ENCODE measurements at places on chromosomes 1 and 21.

GRCh38 chr1:1157033-1157365 lies 16.7 kb upstream of the TTLL10 start:
- no peak for DNase-seq

DNA sequence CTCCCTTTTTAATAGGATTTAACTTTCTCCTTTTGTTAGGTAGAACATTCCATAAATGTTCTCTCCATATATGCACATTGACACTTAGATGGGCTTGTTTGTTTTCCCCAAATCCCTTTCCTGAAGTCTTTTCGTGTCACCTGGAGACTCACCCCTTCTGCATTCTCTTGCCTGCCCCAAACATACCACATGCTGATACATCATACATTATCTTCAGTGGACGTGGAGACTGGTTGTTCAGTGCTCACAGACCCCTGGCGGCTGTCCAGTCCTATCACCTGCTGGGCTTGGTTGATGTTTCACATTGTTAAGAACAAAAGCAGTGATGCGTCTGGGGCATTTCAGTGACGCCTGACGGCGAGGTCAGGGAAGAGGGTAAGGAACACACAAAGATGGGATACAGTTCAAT lies 22.2 kb downstream of the FMOD start:
- DNase-seq: no peak

GRCh38 chr1:78490861-78491450 lies at the start of gene PTGFR:
PTGFR (plus strand) TSS chr1:78490974; CDS start chr1:78492744, 1,770 bp downstream.
- no peak for DNase-seq

DNA sequence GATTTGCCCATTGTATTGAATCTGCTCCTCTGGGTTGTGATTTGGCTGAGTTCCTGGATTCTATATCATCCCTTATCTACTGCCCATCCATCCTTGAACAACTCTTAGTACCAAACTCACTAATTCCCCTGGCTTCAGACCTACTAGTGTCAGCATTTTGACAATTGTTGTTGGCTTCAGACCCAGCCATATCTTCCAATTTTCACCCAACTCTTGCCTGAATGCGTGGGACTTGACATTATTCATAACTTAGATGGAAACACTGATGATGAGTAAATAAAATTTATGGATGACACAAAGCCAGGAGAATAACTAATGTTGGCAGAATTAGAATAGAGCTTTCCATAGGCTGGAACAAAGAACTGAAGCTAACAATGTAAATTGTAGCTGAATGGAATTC lies 27.3 kb upstream of the EDEM3 start:
- DNase-seq: no peak

GRCh38 chr1:36579039-36579438 lies 96.3 kb upstream of the CSF3R start:
- DNase-seq: no peak

DNA sequence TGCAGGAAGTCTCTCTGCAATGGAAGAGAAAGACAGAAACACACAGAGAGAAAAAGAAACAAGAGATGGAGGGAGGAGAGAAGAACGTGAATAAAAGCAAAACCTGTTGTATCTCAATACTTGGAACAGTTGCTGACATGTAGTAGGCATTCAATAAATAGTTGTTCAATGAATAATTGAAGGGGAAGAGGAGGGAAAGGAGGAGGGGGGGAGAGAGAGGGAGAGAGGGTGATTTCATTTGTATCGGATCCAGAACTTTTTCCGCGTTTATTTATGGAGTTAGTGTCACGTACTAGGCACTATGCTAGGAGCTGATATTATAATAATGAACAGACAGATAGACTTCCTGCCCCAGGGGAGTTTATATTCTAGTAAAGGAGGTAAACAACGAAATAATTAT lies 144.1 kb downstream of the OMA1 start:
- DNase-seq: no peak

DNA sequence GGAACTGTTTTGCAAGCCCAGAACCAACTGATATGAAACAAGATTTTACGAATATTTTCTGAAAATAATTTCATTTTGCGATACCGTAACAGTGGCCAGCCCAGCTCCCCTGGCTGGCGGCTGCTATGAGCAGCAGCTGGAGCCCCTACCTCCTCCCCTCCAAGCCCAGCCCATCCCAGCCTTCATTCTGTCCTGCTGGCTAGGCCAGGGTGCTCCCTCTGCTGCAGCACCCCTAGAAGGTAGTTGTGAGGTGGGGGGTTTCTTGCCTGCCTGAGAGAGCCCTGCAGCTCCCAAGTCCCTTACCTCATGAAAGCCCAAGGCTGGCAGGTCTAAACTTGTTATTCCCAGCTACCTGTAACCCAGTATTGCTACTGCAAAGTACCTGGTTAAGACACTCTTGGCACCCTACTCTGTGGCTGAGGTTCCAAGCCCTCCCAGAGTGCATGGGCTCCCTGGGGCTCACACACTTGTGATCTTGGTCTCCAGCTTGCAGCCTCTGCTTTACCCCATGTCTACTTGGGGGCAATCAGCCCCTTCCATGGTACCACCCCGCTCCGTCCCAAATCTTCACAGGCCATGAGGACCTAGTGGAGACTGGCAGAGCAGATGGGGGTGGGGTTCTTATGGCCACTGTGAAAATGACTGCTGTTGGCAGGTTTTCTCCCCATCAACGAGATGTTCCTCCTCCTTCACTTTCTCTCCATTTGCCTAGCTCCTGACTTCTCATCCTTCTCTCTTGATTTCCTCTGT lies 239.8 kb downstream of the TRABD2B start:
- DNase-seq: no peak

GRCh38 chr1:201053155-201053860 lies 29.8 kb upstream of the KIF21B start:
- DNase-seq: no peak

DNA sequence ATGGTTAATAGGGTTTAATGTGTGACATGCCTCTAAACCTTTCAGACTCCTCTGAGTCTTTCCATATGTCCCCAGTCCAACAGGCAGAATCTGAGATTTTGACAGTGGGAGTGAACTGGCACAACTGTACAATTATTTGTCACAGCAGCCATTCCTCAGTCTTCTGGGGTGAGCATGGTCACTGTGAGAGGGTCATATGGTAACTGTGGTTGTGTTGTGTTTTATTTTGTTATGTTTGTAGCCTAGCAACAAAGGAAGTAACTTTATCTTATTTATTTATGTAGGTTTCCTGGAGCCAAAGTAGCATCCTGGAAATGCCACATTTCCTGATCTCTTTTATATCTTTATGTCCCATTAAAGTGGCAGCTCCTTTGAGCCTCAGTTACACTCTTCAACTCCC lies 1067.9 kb downstream of the TTLL7 start:
- DNase-seq: no peak

GRCh38 chr1:102941366-102941947 lies 166.9 kb downstream of the COL11A1 start:
- no peak for DNase-seq

- no peak for DNase-seq
Observed at GRCh38 chr21:15729346-15729673, 472 bp upstream of the USP25 start.

- DNase-seq: no peak
Observed at GRCh38 chr1:209103092-209103491, 480.4 kb upstream of the CAMK1G start.

GRCh38 chr1:182962554-182963115 lies 9.7 kb upstream of the SHCBP1L start:
- no peak for DNase-seq

DNA sequence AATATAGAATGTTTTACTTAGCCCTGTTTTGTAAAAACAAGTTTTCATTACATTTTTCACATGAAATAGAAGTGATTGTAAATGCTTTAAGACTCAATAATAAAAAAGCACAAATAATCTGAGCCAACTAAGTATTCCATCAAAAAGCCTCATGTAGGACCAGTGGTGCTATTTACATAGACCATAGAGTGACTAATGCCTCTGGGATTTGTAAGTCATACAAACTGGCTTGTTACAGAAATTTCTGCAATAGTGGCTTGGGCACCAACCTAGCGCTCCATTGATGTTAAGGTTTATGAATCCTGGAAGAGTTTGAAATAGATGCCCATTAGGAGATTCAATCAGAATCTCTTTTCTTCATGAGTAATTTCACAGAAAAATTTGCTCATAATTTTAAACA lies 31.9 kb downstream of the ZMYM1 start:
- DNase-seq: no peak

GRCh38 chr1:9753121-9753531 lies 70.6 kb downstream of the CLSTN1 start:
- no peak for DNase-seq

DNA sequence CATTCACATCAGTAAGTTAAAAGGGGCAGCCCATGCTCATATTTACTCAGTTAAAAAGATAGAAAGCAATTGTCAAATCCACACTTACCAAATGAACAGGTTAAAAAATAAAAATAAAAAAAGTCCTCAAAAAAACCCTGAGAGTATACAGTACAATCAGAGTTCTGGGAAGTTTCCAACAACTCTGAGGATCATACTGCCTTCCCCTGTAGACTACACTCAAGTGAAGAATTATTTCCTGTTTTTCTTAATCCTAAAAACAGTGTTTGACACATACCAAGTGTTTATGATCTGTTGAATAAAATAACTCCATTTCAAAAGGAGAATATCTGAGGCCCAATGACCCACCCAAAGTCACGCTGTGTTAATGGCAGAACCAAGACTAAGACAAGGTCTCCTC lies 61.8 kb downstream of the INTS7 start:
- no peak for DNase-seq

DNA sequence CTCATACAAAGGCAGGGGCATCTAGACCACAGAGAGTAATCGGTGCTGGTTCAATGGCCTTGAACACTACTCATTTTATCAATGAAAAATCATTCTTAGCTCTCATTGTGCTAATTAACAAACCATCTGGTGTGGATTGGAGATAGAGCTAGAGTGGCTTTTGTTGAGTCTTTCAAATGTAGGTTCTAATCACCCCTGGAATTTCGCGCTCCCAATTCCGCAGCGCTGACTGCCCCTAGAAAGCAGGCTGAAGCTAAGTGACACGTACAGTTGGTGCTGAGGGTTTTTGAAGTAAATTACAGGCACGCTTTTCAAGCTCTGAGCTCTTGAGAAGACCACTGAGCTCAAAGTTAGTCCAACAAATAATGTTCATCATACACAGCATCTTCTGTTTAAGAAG lies 31.2 kb upstream of the CA6 start:
- no peak for DNase-seq

GRCh38 chr1:5620418-5620817 lies 371.8 kb downstream of the NPHP4 start:
- no peak for DNase-seq

DNA sequence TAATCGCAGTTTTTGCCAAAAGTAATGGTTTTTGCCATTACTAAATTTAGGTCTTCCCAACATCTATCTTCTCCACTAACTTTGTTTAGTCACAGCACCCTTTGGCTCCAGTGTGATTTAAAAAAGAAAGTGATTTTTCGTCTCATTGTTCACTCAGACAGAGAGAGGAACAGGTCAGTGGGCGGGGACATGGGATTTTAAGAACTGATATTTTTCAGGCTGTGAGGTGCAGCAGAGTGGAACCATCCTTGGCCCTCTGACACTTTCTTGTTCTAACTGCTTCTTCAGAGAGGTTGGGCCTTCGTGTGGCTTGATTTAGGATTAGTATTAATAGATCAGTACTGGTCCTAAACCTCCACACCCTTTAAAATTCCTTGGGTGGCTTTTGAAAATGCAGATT lies 38.8 kb downstream of the CASQ2 start:
- no peak for DNase-seq

DNA sequence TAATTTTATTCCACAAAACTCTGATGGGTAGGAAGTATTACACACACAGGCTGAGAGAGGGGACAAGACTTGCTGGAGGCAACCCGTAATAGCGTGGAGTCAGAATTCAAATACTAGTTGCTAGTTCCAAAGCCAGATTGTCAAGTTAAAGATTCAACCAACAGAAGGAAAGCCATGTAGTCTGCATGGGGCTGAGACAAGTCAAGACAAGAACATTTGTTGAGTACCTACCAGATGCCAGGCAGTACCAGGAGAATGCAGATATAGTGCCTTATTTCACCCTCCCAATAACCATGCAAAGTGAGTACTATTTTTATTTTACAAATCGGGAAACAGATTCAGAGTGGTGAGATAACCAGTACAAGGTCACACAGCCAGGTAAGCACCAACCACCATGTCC lies 110.4 kb upstream of the SPATA6 start:
- no peak for DNase-seq

- peak; percentile 31 for DNase-seq
Observed at GRCh38 chr1:234608911-234609690, 877 bp downstream of the IRF2BP2 start.

GRCh38 chr1:208535511-208535910 lies 291.3 kb upstream of the PLXNA2 start:
- DNase-seq: no peak

GRCh38 chr1:201294876-201295275 lies 11.6 kb downstream of the PKP1 start:
- DNase-seq: no peak

GRCh38 chr1:199335496-199335895 lies 692.0 kb upstream of the NR5A2 start:
- DNase-seq: no peak

- DNase-seq: no peak
Observed at GRCh38 chr1:27106561-27107323, 48.2 kb downstream of the SLC9A1 start.

GRCh38 chr1:5495596-5496410 lies 496.4 kb downstream of the NPHP4 start:
- DNase-seq: no peak

- DNase-seq: no peak
Observed at GRCh38 chr1:100799954-100800612, 80.5 kb downstream of the VCAM1 start.

DNA sequence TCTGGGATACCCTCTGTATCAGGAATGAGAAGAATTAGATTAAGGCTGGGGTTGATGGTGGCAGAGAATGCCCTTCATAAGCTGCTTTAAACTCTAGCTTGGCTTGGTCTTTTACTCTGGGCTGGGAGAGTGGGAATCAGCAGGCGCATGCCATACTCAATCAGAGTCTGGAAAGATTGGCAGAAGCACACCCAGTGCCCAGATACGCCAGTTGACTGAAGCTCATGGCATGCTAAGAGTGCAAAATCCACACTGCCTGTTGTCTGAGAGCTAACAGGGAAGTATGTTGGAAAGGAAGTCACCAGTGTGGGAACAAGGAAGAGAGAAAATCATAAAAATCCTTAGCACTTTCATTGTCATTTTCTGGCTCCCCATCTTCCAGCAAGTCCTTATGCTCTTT lies 53.0 kb downstream of the HMCN1 start:
- no peak for DNase-seq

DNA sequence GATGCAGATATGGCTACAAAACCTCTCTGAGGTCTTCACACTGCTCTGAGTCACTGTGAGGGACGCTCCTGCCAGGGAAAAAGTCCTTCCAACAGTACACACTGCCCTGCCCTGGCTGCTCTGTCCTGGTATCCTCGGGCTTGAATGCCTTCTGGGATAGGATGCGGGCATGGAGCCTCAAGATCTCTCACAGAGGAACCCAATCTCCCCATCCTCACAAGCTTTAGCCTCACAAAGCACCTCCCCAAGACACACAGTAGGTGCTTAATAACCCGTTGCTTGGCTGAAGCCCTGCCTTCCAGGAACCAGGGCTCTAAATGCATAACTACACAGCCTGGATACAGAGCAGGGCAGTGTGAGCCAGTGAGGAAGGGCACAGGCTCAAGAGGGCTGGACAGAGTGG lies 9.2 kb downstream of the RAP1GAP start:
- no peak for DNase-seq

GRCh38 chr1:40394491-40395172 lies 21.1 kb downstream of the SMAP2 start:
- no peak for DNase-seq

Measured in activated T-helper 1 cell treated with anti-CD3 and anti-CD28 coated beads, Interleukin-2, amount 50 U/mL, for 16 hours (primary cell).